ENCODE measurements at places on chromosomes 11 and 22.

GRCh38 chr11:17734418-17734911 is at the start of gene KCNC1:
Gene KCNC1 (plus strand): TSS chr11:17734781. CDS start chr11:17736003, 1,222 bp downstream.
- DNase-seq = no peak

DNA sequence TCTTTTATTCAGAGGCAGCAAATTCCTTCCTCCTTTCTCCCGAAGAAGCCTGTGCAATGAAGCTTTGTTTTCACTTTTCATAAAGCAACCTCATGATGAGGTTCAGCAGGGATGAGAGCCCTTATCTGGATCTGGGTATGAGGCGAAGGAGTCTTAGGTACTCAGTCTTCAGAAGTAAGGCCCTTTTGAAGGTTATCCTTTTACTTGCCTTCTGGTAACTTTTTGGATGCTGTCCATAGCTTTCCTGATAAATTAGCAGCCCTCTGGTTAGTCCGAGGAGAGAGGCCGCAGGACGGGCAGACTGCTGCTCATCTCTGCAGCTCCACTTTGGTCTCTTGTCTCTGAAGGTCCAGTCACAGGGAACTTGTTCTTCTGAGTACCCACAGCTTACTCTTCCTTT is 1.1 kb downstream of the TRIM22 start:
- DNase-seq = no peak

DNA sequence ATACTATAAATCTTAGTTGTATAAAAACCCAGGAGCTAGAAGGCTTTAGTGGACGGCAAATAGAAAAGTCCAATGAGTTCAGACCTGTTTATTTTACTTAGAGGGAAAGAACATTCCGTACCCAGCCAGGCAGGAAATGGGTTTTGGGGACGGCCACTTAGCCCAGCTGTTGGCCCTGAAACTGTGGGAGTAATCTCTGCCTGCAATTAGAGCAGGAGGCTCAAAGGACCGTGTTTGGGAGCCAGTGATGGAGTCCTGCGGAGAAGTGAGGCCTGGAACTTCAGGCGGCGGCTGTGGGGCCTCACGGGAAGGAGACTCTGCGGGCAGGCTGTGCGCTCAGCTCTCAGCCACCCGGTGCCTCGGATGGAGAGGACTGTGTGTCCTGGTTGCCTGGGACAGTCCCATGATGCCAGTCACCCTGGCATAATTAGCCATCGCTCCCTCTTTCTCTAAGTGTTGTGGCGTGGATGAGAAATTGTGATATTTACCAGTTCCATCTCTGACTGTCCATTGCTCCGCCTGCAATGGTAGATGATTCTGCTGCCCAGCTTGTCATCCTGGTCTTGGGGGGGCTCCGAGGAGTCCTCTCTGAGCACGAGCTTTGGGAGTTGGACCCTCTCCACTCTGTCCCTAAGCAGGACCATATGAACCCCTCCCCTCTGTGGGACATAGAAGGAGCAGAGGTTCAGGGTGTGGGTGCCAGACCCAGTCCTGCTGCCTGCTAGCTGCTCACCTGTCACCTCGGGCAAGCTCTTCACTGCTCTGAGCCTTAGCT is 530.3 kb downstream of the TBC1D22A start:
- peak; percentile 25 for DNase-seq

- DNase-seq = peak; percentile 19
Observed at GRCh38 chr11:61776561-61777075, 15.8 kb downstream of the TMEM258 start.

DNA sequence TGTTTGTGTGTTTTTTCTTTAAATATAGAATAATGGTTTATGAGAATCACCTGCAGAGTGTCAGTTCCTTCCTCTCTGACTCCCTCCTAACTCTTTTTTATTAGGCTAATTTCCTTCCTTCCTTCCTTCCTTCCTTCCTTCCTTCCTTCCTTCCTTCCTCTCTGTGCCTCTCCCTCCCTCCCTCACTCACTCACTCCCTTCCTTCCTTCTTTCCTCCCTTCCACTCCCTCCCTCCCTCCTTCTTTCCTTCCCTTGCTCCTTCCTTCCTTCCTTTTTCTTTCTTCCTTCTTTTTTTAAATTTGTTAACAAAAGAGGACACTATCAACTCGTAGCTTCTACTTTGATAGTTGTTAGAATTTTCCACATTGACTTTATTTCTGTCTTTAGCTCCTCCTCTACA is 152.3 kb upstream of the SEZ6L start:
- no peak for DNase-seq

DNA sequence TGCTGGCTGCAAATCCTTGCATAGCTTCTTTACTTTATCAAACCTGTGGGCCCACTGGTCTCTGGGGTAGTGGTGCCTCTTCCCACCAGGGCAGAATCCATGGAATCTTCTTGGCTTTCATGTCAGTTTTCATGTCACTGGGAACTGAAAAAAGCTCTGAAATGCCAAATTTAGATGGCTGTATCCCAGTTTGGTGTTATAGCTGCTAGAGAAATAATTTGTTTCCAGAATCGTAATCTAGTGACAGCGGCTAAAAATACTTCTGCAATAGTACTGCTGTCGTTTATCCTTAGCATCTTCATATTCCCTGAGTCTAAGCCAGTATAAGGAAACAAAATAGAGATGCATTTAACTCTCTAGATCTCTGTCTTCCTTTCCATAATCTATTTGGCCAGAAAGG is 983.4 kb upstream of the FAT3 start:
- no peak for DNase-seq

- no peak for DNase-seq
Observed at GRCh38 chr11:2136952-2137201, 2.3 kb downstream of the IGF2 start.

GRCh38 chr22:17860220-17860965 is 86.1 kb upstream of the BID start:
- no peak for DNase-seq

DNA sequence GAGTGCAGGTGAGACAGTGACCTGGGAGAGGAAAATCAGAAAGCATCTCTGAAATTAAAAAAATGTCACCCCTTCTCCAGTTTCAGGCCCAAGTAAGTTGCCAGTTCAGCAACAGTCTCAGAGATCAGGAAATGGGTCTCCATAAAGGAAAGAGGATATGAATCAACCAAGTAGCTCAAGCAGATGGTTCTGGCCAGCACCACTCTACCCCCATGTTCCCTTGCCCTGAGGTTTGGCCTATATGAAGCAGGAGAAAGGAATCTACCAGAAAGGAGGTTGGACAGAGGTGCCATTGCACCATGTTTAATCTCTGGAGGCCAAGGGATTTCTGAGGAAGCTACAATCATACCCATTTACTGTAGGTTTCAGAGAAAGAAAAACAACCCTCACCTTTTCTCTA is 7.7 kb downstream of the FZD4 start:
- peak; percentile 75 for DNase-seq

GRCh38 chr11:16382186-16382585 is 25.8 kb upstream of the SOX6 start:
- DNase-seq = no peak

DNA sequence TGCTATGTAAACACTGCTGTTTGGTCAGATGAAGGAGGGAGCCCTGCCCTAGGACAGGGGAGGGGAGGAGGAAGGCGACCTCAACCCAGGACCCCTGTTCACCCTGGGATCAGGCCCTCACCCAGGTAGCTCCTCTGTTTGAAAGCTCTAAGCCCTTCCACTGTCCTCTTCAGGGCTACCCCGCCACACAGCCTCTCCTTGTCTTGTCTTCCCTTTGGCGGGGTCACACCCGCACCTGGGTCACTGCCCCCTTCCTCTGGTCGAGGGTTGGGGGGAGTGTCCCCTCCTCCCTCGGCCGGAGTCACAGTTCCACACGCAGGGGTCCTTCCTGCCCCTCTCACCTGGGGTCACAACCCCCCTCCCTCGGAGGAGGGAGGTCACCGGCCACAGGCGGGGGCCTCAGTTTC is 463 bp upstream of the PTPMT1 start:
- no peak for DNase-seq

GRCh38 chr22:50017701-50018224 is 5.2 kb upstream of the IL17REL start:
- DNase-seq = no peak

DNA sequence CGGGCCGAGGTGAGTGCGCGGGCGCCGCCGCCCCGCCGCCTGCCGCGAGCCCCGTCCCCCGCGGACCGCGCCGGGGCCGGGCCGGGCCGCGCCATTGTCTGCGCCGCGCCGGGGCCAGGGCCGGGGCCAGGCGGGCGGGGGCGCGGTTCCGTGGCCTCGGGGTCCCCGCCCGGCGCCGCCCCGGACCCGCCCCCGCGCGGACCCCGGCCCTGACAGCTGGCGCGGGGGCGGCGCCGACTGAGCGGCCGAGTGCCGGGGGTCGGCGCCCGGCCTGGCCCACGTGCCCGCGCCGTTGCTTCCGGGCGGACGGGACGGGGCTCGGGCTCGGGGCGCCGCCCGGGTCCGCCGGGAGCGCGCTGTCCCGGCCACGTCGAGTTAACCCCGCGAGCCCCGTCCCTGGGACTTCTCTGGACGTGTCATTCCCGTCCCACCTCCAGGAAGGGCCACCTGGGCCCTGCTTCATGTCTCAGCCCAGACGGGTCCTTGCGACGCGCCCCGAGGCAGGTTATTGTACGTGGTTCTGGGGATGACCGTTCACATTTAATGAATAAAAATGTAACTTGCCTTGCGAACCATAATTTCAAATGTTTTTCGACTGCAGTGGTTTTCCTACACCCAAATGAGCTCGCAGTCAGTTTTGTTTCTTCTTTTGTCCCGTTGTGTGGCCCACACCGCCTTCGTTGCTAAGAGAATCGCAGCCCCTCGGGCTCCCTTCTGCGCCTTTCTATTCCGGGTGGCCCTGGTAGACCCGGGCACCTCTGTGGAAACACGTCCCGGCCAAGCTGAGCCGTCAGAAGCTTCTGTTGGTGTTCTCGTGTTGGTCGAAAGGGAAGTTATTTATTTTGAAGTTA is 562 bp downstream of the ZBED4 start:
- no peak for DNase-seq

DNA sequence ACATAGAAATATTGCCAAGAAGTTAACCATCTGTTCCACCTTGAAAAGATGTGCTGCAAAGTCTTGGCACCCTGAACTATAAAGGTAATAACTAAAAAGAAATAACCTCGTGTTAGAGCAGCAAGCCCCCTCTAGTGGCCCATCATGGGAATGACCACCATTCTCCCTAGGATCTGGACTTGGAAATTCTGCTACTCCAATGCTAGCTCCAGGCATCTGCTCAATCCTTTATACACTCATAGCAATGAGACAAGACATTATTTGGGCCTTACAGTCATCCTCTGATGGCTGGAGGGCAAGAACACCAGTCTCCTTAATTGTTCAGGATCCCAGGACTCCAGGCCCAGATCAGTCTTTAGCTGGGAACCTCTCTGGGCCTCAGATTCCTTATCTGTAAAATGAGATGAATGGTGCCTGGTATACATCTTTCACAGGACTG is 76.0 kb downstream of the CWC15 start:
- no peak for DNase-seq

- no peak for DNase-seq
Observed at GRCh38 chr11:48066881-48067800, 86.8 kb downstream of the PTPRJ start.

GRCh38 chr22:21959274-21960074 is 6.8 kb upstream of the PPM1F start:
- no peak for DNase-seq

DNA sequence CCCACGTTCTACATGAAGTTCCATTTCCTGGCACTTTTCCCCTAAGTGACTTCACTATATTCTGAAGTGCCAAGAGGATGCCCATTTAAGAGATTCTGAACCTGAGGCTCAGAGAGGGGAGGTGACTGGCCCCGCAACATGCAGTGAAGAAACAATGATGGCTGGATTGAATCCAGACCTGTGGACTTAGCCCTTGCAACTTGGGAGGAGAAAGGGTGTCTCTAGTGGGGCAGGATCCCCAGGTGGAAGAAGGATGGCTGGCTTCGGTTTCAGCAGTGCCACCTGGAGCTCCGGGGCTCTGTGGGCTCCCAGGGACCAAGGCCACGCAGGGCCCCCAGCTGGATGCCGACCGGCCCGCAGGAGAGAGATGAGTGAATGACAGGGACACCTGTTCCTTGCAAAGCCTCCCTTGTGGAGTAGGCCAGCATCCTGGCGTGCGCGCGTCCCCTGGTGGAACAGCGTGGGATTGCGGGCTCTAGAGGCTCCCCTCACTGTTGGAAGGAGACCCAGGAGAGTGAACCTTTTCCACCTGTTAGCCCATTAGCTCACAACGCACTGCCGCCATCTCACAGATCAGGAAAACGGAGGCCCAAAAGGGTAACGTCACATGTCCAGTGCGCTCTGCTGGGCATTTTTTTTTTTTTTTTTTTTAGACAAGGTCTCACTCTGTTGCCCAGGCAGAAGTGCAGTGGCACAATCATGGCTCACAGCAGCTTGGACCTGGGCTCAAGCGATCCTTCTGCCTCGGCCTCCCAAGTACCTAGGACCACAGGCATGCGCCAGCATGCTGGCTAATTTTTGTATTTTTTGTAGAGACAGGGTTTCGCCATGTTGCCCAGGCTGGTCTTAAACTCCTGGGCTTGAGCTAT is 104.7 kb downstream of the KIAA1671 start:
- no peak for DNase-seq

DNA sequence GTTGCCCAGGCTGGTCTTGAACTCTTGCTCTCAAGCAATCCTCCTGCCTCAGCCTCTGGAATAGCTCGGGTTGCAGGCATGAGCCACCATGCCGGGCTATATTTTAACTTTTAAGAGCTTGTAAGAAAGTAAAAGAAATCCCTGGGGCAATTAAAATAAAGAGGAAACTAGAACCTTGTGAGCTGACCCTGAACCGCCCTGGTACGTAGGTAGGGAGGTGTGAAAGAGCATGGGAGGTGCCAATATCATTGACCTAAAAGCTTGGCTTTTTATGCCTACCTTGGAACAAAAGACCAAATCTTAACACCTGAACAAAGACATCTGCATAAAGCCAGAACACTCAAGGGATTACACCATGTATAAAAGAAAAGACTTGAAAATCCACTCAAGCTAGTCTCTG is 595.1 kb downstream of the SOX6 start:
- no peak for DNase-seq

- no peak for DNase-seq
Observed at GRCh38 chr11:75668451-75669297, at the start of gene MAP6. Gene MAP6 (minus strand): TSS chr11:75669038. CDS start chr11:75668369, 669 bp downstream.

GRCh38 chr22:27467711-27468110 is 333.8 kb downstream of the MN1 start:
- no peak for DNase-seq

DNA sequence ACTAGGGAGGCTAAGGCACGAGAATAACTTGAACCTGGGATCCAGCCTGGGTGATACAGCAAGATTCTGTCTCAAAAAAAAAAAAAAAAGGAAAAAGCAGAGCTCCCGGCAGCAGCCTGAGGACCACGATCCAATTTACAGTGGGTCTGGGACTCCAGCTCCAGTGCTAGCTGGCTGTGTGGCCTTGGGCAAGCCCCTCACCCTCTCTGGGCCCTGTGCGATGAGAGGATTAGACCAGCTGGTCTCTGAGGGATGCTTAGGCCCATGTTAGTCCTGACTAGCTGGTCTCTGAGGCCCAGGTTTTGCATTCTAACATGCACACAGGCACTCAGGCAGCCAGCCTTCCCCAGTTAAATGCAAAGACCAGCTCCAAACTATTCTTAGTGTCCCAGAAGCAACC is 13.7 kb downstream of the CARD10 start:
- DNase-seq = no peak

GRCh38 chr22:32323513-32324164 is 34.0 kb upstream of the RFPL3 start:
- DNase-seq = no peak

- no peak for DNase-seq
Observed at GRCh38 chr11:13463779-13464290, 813 bp upstream of the BTBD10 start.

- no peak for DNase-seq
Observed at GRCh38 chr11:35223371-35223796, 84.4 kb downstream of the CD44 start.

Measured in skeletal muscle cell (primary cell).